ENCODE measurements at places on chromosomes 13 and 19.

- no peak for DNase-seq
Observed at GRCh38 chr13:31413516-31413915, 213.7 kb downstream of the B3GLCT start.

DNA sequence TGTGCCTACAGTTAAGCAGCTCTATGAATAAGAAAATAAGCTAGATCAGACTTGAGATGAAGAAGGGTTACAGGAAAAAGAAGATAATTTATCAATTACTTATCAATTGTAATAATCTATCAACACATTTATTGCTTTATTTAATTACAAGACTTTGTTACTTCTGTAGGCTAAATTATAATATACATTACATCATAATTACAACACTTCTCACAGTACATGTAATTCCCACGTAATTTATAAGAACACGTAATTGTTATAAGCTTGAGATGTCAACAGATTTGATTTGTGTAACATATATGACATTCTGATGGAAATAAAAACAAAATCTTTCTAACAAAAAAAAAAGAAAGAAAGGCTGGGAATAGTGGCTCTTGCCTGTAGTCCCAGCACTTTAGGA is 36.8 kb downstream of the NEK5 start:
- no peak for DNase-seq

- no peak for DNase-seq
Observed at GRCh38 chr13:33362986-33363727, 77.6 kb upstream of the STARD13 start.

DNA sequence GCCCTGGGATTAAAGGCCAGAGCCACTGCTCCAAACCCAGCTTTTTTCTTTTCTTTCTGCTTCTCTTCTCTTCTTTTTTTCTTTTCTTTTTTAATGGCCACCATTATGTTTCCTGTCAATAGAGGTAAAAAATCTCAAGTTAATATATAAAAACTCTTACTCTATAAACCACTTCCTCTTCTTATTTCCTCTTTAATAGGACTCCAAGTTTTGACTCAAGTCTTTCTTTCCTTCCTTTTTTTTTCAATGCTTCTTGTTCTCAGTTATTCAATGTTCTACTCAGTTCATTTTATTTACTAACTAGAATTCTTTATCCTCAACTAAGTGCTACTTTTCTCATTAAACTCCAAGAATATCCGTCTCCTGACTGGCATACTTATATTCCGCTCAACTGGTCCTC is 27.1 kb upstream of the MYCBP2 start:
- DNase-seq = no peak

DNA sequence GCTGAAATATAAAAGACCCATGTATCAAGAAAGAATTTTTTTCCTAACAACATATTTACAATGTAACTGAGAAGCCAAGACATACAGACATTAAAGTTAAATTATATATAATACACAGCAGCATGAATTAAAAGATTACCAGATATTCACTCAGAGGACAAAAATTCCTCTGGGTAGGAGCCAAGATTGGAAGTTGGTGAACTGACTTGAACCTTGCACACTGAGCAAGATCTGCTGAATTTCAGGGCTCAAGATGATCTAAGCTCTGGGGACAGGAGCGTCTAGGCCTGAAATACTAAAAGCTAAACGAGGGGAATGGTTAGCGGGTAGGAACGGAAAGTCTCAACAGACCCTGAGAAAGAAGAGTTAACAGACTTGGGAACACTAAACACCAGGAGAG is 8.5 kb downstream of the FOXO1 start:
- DNase-seq = no peak

GRCh38 chr13:19862481-19863313 is 752 bp downstream of the ZMYM5 start:
- DNase-seq = peak; percentile 71

GRCh38 chr13:66508153-66508909 is 721.8 kb downstream of the PCDH9 start:
- DNase-seq = no peak

- DNase-seq = no peak
Observed at GRCh38 chr19:10306327-10306726, 3.3 kb downstream of the ZGLP1 start.

DNA sequence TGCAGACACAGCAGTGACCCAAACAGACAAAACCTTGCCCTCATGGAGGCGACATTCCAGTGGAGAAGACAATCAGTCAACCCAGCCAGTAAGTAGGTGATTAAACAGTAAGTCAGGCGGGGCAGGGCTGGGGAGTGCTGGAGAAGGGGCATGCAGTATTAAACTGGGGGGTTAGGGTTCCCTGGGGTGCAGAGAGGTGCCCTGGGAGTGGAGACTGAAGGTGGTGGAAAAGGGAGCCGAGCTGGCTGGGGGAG is 31.2 kb upstream of the FXYD3 start:
- DNase-seq = no peak

GRCh38 chr13:39110518-39111097 is 72.4 kb downstream of the NHLRC3 start:
- DNase-seq = no peak

DNA sequence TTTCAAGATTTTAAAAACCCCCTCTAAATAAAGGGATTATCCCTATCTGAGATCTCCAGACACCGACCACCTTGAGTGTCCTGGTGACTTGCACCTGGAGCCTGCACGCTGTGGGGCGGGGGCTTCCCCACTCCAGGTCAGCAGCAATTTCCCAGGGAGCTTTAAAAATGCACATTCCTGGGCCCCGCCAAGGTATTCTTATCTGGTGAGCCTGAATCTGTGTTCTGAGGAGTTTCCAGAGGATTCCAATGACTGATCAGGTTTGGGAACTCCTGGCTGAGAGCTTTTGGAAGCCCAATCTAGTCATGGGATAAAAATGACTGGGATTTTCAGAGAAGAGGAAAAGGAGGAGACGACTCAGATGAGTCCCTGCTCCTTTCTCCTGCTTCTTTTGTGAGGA is 66.1 kb downstream of the FGF9 start:
- no peak for DNase-seq

All from activated T-cell treated with anti-CD3 and anti-CD28 coated beads, Interleukin-2, amount 50 U/mL, for 24 hours (primary cell).